ENCODE measurements at places on chromosomes 3 and 15.

- DNase-seq, result no peak
Measured at GRCh38 chr15:39643727-39644126, 62.8 kb downstream of the THBS1 start.

GRCh38 chr15:83144771-83145170 lies 37.3 kb downstream of the TM6SF1 start:
- DNase-seq, result no peak

DNA sequence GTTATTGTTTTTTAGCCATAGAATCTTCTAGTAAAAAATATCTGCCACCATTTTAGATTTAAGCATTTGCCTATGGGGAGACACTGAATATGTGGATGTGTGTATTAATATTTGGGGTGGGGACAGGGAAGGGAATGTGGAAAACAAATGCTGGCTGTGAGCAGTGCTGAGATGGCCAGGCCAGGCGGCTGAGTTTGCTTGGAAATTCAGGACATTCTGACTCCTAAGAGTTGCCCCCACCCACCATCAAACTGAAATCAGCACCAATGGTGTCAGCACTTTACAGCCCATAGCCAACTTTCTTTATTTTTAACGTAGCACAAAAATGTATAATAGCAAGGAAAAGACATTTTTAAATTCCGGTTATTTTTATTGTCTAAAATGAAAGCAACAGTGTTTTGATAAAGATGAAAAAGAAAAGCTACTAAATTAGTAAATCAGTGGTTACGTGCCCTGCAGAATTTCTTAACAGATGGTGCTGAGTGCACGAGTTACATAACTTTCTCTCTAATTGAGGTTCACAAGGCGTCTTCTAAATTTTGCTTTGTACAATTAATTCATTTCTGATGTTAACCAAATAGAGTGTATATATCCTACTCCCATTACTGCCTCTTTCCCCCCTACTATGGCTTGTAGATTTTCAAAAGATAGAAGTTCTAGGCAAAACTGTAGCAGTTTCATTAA lies 34.0 kb downstream of the B3GALNT1 start:
- no peak for DNase-seq

GRCh38 chr3:55541016-55541415 lies 53.9 kb upstream of the WNT5A start:
- DNase-seq, result no peak

GRCh38 chr15:41562784-41563198 lies 3.8 kb downstream of the TYRO3 start:
- DNase-seq, result no peak

DNA sequence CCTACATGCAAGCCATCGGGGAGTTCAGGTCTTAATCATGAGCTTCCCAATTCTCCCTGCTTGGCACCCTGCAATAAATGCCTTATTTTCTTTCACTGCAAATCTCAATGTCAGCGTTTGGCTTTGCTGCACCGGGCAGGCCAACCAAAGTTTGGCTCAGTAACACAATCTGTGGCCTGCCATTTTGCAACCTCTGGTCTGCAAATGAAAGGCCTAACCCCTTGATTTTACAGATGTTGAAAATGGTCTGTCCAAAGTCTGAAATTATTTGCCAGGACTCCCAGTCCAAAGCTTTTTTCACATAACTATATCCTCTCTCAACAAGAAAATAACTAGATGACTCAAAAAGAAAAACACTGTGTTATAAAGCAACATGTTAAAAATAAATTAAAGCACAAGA lies 34.0 kb upstream of the LEKR1 start:
- DNase-seq, result no peak
